ENCODE measurements at places on chromosomes 4 and X.

- no peak for DNase-seq
These were observed 44.9 kb downstream of the HADH start for GRCh38 chr4:108034565-108034964.

DNA sequence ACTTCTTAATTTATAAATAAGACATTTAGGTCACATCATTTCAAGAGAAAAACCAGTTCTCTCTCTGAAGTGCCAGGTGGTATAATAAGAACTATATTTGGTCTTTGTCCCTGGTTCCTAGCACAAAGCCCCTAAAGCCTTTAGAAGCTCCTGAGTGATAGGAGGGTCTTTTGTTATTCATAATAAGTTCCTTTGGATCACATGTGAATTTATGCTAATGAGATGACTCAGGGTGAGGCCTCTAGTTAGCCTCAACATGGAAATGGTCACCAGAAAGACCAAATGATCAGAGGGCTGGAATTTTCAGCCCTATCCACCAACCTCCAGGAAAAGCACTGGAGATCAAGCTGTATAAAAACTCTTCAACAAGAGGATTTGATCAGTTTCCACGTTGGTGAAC is 68.1 kb upstream of the BLTP1 start:
- DNase-seq: no peak

DNA sequence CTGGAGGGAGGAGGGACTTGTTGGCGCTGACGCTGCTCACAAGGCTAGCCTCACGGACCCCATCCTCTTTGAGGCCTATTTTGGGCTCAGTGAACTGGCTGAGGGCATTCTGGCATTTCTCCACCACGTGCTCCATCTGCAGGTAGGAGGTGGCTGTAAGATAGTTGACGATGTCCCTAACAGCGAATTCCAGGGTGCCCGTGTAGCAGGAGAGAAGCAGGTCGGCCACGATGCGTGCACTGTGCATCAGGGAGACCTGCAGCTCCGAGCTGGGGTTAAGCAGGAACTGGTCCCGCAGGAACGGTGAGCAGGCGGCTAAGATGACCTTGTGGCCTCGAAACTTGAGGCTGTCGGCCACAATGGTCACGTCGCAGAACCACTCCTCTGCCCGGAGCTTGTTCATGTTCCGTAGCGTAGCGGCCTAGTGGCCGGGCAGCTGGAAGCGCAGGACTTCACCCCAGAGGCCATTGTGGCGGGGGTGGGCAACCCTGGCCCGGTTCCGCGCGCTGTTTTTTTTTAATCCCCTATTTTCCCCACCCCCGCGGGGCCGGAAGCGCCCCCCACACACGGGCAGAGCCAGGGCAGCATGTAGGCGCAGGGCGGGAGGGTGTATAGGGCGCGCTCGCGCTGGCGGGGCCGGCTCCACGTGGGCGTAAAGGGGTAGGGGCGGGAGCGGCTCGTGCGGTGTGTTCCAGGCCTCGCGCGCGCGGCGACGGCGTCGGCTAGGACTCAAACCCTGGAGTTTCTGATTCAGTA is 73.2 kb downstream of the UBE2K start:
- no peak for DNase-seq

DNA sequence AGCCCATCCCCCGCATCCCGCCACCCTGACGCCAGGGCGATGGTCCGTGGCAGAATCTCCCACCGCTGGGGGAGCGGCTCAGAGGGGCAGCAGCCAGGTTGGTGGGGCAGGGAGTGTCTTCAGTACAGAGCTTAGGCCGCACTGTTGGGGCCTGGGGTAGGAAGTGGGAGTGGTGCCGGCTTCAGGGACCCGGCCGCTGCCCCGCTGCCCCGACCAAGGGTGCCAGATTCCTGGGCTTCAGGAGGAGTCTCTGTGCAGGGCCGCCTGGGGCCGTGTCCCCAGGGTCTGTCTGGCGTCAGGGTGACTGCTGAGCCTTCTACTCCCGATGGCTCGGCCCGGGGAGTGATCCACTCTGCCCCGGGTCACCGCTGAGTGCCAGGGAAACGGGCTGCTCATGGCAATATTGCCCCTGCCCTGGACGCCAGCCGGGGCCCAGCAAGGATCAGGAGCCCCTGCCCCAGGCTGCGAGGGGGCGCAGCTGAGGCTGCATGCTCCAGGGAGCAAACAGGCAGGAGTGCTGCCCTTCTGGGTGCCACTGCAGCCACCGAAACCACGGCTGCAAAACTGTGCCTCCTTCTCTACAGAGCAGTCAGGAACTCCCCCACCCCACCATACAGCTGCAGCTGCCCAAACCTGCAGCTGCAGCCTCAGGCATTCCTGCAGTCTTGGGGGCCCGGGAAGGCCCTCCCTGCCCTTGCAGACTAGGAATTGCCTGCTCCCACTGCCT is 1206.1 kb downstream of the ARAP2 start:
- no peak for DNase-seq

- DNase-seq: no peak
These were observed 333.1 kb downstream of the IL1RAPL1 start for GRCh38 chrX:28920153-28920943.

GRCh38 chr4:52914051-52914605 is 52.0 kb downstream of the RASL11B start:
- DNase-seq: no peak

DNA sequence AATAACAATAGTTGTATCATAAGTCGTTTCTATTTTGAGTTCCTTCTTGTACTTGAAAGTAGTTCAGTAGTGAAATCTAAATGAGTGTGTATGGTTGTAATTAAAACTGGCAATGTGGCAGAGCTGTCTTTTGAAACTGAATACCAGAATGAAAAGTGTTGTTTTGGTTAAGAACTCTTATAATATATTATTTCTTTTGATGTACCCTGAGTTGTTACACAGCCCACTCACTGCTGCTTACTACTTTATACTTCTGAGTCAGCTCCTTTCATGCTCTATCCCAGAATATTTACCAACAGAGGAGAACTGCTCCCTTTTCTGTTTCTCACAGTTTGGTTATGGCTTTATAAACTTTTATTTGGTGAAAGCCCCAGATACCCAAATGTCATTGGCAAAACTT is 28.8 kb downstream of the FAM199X start:
- no peak for DNase-seq

All from amygdala (tissue), 56 donors.